ENCODE measurements at places on chromosomes 4 and X.

DNA sequence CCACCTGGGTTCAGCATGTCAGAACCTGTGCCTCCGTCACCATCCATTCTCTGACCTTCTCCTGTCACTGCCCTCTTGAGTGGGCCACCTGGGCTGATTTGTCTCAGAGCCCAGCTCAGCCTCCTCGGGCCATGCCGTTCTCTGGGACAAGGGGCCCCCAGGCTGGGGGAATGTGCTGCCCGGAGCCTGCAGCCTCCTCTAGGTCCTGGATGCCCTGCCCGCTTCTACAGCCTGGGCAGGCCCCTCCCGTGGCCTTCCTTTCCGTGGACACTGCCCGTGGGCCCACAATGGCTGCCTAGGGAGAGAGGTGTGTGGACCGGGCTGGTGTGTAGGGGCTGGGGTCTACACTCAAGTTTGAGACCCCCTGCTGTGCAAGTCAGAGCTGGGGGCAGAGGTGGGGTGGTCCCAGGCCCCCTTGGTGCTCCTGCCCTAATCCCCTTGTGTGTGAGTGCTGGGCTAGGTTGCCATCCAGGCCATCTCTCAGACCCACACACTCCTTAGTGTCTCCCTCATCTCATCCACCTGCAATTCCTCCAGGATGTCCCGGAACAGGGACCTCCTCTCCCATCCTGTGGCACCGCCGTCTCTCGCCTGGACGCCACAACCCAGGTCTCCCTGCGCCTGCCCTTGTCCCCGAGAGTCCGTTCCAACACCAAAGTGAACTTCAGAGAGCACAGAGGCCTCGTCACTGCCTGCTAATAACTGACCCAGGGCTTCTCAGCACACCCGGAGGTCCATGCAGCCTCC, 12.4 kb downstream of the PSAPL1 start:
- no peak for DNase-seq

DNA sequence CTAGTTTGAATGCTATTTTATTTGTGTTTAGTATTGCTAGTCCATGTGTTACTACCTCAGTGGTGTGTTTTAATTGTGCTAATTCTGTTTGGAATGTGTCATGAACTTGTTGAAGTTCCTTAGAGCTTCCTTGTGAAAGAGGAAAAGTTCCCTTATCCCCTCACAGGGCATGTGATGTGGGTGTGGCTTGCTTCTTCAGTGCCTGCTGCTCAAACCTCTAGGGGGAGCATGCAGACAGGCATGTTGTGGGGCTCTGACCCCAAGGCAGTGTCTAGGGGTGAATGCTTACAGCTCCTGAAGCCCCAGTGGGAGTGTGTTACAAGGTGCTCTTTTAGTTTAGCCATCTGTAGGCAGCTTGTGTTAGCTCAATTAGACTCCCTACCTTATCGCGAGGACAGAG, 86.5 kb downstream of the MAGED4 start:
- peak; percentile 57 for DNase-seq

DNA sequence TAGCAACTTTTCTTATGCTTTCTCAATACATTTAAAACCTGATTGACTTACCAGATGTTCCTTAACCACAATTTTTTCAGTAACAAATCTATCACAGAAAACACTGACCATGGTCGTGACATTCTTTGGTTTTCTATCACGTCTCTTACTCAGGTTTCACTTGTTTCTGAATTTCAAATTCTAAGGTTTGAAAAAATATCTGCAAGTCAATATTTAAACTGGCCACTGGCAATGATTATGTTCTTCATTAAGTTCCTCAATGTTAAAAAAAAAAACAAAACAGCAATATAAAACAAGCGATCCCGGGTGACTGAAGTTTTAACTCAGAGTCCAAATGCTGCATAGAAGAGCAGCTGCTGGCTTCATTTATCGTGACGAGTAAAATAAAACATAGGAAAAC, 128.9 kb downstream of the RBM47 start:
- no peak for DNase-seq

DNA sequence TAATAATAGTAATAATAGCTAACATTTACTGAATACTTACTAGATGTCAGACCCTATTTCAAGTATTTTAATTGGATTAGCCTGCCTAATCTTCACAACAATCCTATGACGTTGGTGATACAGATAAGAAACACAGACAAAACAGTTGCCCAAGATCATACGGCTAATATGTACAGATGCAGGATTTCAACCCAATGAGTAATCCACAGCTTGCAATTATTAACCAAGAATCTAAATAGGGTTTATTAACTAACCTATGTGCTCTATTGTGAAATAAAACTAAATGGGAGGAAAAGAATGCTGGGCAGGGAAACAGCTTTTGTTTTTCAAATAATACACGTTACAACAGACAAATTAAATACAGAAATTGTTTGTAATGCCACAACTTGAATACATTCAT, 23.4 kb downstream of the FBXO8 start:
- peak; percentile 24 for DNase-seq

- peak; percentile 41 for DNase-seq
Observed at GRCh38 chr4:53688186-53688790, 97.0 kb upstream of the LNX1 start.

DNA sequence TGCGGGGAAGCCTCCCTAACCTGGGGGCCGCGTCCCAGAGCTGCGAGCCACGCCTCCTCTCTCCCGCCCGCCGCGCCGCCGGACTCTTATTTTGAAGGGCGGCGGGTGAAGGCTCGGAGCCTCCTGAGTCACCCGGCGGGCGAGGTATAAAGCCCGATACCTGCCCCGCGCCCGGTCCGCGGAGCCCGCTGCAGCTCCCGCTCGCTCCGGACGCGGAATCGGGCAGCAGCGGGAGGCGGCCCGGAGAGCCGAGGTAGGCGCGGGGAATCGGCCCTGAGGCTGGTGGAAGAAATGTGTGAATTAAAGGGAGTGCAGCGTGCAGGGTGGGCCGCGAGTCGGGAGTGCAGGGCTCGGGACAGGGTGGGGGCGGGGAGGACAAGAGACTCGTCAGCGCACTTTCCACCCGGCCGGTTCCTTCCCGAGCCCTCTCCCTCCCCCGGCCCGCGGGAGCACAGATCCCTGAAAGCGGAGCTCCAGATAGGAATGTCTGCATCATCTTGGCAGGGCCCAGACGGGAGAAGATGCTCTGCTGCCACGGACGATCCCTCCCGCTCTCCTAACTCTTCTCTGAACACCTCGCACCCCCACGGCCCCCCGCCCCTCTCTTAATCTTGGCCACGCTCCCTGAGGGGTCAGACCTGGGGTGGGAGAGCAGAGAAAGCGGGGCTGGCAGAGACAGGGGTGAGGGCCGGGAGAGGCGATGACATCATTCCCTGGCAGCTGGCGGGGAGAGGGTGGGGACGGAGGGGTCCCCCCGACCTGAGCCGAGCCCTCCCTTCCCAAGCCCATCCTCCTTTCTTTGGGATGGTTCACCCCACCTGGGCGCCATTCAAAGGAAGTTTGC, 177.9 kb downstream of the CBR4 start:
- peak; percentile 47 for DNase-seq

- no peak for DNase-seq
Observed at GRCh38 chr4:94516999-94517398, 65.3 kb downstream of the PDLIM5 start.

DNA sequence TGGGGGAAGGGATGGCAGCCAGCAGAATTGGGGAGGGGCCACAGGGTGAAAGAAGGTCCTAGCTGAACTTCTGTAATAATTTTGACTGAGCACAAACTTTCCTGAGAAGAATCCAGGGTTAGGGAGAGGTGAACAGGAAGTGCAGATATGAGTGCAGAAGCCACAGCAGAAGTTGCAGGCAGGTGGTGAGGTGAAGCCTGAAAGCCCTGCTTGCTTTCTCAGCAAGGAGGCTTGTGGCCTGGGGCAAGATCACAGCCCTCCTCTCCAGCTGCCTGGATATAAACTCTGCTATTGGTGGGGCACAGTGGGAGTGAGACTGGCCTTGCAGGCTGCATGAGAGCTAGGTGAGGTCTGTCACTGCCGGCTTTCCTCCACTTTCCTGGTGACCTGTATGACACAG, 44.1 kb upstream of the UPRT start:
- DNase-seq, result no peak

GRCh38 chr4:4254666-4255065, 6.6 kb upstream of the TMEM128 start:
- no peak for DNase-seq

GRCh38 chrX:53284684-53285447, 3.5 kb upstream of the IQSEC2 start:
- peak; percentile 52 for DNase-seq

GRCh38 chrX:109760209-109760921, 27.3 kb upstream of the ACSL4 start:
- DNase-seq, result no peak

GRCh38 chrX:45750639-45751038, 550.0 kb upstream of the DIPK2B start:
- DNase-seq, result no peak

- no peak for DNase-seq
Observed at GRCh38 chr4:147633113-147633512, 15.9 kb downstream of the TMEM184C start.

DNA sequence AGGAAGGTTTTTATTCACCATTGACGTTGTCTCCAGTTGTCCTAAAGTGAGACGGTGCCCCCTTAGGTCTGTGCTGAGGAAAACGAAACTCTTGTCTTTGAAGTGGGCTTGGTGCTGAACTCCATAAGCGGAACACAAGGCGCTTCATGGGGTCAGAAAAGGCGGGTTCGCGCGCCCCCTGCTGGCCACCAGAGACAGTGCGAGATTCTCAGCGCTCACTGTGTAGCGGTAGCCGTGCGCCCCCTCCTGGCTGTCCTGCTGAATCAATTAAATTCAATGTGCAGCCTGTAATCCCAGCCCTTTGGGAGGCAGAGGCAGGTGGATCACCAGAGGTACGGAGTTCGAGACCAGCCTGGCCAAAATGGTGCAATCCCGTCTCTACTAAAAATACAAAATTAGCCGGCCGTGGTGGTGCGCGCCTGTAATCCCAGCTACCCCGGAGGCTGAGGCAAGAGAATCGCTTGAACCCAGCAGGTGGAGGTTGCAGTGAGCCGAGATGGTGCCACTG, 64.1 kb downstream of the RLIM start:
- peak; percentile 82 for DNase-seq

GRCh38 chr4:80918004-80918403, 112.5 kb upstream of the BMP3 start:
- no peak for DNase-seq

DNA sequence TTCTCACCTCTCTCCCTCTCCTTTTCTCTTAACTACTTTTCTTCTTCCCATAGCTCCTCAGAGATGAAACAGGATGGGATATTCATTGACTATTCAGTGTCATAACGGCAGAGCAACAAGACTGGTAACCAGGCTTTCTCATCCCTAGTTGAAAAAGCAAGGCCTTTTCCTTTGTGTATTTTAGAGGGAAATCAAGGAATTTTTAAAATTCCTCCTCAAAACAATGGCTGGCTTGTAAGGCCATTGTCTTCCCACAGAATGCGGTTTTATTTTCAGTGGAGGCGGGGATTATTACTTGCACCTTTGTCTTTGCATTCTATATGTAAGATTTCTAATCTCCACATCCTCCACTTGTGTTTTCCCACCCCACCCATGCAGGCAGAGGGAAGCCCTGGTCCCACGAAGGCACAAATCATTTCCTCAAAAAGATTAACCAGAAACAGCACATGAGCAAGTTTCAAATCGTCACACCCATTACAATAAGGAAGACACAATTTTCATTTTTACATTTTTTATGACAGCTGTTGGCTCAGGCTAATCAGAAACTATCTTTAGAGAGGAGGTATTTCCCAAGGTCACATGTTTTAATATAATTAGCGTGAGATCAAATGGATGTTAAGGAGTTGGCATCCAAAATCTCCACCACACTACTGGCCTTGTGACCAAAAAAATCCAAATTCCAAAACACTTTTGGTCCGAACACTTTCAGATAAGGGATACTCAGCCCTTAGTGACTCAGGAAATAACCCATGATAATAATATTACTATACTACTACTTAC, 53.0 kb upstream of the KDR start:
- DNase-seq, result no peak

GRCh38 chr4:141154725-141155124, 21.5 kb upstream of the RNF150 start:
- DNase-seq, result no peak

- no peak for DNase-seq
Observed at GRCh38 chr4:73378887-73379286, 25.2 kb upstream of the ALB start.

DNA sequence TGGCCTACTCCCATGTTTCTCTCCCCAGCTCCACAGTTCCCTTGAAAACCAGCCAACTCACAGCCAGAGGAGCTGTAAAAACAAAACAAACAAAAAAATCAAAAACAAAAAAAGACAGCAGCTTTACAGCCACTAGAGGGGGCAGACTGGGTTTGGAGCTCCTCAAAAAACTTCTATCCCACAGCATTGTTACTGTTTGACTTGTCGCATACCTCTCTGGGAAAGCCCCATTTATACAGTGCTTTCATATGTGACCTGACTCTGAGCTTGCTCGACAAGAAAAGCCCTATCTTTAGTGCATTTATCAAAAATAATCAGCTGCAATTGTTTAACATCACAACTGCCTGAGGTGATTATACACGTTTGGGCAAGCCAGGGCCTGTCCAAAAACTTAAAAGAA, 21.6 kb downstream of the TSPAN6 start:
- peak; percentile 21 for DNase-seq

DNA sequence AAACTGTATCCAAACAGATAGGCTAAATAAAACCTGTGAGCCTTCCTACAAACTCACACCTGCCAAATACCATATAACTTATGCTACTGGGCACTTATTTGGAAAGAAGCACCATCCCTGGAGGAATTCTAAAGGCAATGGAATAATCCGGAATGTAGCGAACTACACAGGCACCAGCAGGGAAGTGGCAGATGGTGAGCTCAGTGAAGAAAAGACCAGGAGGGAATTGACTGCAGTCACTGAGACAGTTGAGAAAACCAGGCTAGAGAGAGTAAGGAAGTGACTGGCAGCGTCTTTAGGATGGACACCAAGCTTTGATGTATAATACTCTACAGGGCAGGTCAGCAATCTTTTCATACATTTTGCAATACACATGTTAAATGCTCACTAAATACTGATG, 16.3 kb downstream of the NDNF start:
- DNase-seq, result no peak

GRCh38 chr4:2296631-2297601, 35.0 kb upstream of the MXD4 start:
- no peak for DNase-seq

- no peak for DNase-seq
Observed at GRCh38 chr4:16205298-16206164, 20.7 kb downstream of the TAPT1 start.

DNA sequence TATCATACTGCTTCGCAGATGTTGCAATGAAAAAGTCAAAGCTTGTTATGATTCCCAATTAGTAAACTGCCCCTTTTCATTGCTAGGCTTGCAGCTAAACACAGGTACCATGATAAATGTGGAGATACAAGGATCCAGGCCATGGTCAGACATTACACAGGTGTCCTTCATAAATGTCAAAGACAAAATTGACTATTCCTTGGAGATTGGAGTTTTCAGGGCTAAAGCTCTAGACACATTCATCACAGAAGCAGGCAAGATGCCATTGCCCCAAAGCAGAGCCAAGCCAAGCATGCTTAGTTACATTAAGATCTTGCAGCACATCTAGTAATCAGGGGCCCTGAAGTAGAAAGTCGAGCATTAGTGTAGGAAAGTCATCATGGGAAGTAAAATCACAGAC, 111.3 kb upstream of the INTU start:
- DNase-seq, result no peak

Data from inflammatory macrophage treated with lipopolysaccharide for 1 hour (primary cell).